ENCODE measurements at places on chromosomes 3 and 15. TPM values are rescaled to one million over a fixed set of nuclear protein-coding genes. Genes with fewer than 3 reads are reported as not detected.

Gene BDH1
- 41.9 TPM for total RNA-seq

Gene MBNL1
- 114 TPM for total RNA-seq

Gene MEX3B
- total RNA-seq, result 4.6 TPM

Gene RETNLB
- not detected for total RNA-seq

Gene SPINK8
- total RNA-seq, result not detected

Gene IL12A
- 1.3 TPM for total RNA-seq

Gene FGF12
- 0.09 TPM for total RNA-seq

Gene GOLGA6L4
- 2.3 TPM for total RNA-seq

Gene SLC2A2
- not detected for total RNA-seq

Gene SUCLG2
- total RNA-seq, result 55.6 TPM

Gene FOXB1
- total RNA-seq, result not detected

Gene ROBO1
- total RNA-seq, result 30.3 TPM

Gene ARGFX
- not detected for total RNA-seq

Gene ZKSCAN7
- not detected for total RNA-seq

Gene XCR1
- not detected for total RNA-seq

Gene ZNF35
- 9.9 TPM for total RNA-seq

Gene HTR3E
- total RNA-seq, result not detected
